Breast epithelium (tissue), 4 donors: ENCODE measurements at places on chromosomes 3 and 15. TPM values are rescaled to one million over a fixed set of nuclear protein-coding genes. Genes with fewer than 3 reads are reported as not detected.

HYAL1 gene
- 4.8 TPM for total RNA-seq

- no peaks in the 10 kb centered on the region for H3K27me3 ChIP-seq
- no peak overlapping the region for H3K4me3 ChIP-seq
- H3K27ac ChIP-seq, result no peak overlapping the region
These were observed 95.5 kb downstream of the FRMD4B start for GRCh38 chr3:69290430-69290829.

DNA sequence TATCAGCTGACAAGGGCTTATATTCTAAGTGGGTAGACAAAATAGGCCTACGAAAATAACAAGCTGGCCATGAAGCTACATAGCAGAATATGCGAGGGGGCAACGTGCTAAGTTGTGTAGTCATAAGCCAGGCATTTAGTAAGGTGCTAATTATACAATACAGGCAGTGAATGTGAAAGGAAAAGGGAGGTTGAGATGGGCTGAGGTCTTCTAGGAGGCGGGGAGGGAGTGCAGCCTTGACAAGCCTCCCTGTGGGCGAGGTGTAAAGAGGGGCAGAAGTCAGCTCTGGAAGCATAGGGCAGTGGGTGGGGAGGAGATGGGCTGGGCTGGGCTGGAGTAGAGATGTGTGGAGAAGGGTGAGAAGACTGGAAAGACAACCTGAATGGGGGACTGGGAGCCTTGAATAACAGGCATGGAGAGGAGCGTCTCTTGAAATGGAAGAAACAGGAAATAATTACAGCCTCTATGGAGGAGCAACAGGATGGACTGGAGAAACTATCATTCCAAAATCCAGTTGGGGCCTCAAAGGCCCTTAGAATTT, 1.2 kb downstream of the TIGIT start:
- H3K27me3 ChIP-seq, result no peaks in the 10 kb centered on the region
- H3K4me1 ChIP-seq, result no peaks in the 10 kb centered on the region

DNA sequence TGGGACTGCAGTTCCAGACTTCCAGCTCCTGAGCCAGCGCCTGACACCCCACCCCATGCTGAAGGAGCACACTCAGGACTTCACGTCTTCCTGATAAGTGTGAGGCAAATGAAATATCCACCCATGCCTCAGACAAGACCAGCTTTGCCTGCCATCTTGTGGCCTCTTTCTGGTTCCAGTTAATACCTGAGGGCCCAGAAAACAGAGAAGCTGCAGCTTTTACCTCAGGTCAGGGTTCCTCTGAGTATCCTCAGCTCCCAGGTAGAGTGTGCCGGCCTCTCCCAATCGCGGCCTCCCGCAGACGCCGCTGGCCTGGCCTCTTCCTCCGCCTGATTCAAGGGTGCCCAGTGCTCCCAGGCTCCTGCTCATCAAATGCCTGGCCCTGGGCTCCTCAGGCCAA, 5.1 kb upstream of the KLHL6 start:
- H3K27me3 ChIP-seq, result no peaks in the 10 kb centered on the region
- DNase-seq, result no peak
- H3K27ac ChIP-seq, result no peak overlapping the region

GRCh38 chr3:97658668-97659285, 105.8 kb upstream of the ARL6 start:
- no peak overlapping the region for H3K27ac ChIP-seq
- no peak overlapping the region for H3K4me3 ChIP-seq
- H3K36me3 ChIP-seq, result no peaks in the 10 kb centered on the region
- no peaks in the 10 kb centered on the region for H3K27me3 ChIP-seq
- H3K4me1 ChIP-seq, result no peaks in the 10 kb centered on the region
- DNase-seq, result no peak

DNA sequence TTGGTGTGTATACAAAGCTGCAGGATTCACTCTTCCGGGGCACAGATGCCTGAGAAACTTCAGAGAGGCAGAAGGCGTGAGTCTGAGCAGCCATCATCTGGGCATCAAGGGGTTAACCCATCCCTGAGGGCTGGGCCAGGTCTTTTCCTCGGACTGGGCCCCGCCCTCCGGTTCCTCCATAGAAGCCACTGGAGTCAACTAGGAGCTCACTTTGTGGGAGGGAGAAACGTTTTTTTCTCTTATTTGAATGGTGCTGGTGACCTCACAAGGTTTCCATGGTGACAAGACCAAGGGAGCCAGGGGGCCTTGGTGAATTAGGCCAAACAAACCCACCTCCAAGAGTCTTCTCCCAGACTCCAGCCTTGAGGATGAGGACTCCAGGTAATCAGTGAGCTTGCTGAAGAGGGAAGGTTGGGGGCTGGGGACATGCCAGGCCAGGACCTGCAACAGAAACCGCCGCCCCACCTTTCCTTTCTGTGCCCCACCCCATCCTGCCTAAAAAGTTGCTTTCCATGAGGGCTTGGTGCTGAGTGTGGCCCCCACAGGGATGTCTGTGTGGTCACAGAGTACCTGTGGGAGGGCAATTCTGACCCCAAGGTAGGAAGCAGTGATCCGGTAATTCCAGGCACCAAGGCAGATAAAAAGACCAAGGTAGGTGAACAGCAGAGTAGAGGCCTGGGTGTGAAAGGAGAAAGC, 14.8 kb upstream of the INSYN1 start:
- no peak overlapping the region for H3K4me3 ChIP-seq
- H3K27me3 ChIP-seq, result no peaks in the 10 kb centered on the region
- H3K36me3 ChIP-seq, result no peaks in the 10 kb centered on the region

VILL gene
- total RNA-seq, result 15.4 TPM

GRCh38 chr3:195172896-195173295, 98.1 kb downstream of the XXYLT1 start:
- H3K4me3 ChIP-seq, result no peak overlapping the region
- DNase-seq, result no peak
- no peaks in the 10 kb centered on the region for H3K27me3 ChIP-seq
- H3K4me1 ChIP-seq, result no peaks in the 10 kb centered on the region

SNTN gene
- total RNA-seq, result not detected

TIMP4 gene
- 27.4 TPM for total RNA-seq

SHF gene
- total RNA-seq, result 9.7 TPM

DNA sequence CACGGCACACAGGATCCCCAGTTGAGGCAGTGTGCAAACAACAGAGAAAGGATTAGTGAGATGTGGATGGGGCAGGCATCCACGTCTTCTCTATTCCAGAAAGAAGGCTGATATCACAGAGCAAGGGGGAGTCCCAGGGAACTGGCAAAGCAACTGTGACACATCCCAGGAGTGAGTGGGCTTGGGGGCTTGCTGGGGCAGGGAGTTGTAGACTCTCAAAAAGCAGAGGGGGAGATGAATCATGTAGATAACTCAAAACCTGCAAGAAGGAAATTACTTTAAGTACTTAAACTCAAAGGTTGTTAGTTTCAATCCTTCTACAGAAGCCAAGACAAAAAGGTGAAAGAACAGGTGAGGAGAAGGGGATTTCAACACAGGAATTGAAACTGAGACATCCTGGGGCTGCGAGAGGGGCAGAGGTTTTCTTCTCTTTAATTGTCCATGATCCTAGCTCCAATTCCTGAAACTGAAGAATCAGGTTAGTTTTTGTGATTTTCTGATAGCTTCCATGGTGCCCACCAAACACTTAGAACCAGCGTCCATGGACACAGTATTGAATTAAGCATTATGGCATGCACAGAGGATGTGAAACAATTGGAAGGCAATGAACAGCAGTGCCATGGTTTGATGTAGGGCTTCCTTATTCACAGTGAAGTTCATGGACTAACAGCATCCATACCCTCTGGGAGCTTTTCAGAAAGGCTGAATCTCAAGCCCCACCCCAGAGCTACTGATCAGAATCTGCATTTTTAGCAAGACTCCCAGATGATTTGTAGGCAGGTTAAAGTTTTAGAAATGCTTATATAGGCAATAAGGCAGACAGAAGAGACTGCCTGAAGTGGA, 52.0 kb downstream of the CCR3 start:
- no peaks in the 10 kb centered on the region for H3K4me1 ChIP-seq
- no peaks in the 10 kb centered on the region for H3K27me3 ChIP-seq
- DNase-seq, result no peak
- H3K27ac ChIP-seq, result peak overlapping the region; percentile 3
- H3K36me3 ChIP-seq, result no peaks in the 10 kb centered on the region

SPG21 gene
- total RNA-seq, result 109 TPM

STARD9 gene
- total RNA-seq, result 27.9 TPM

SPRED1 gene
- total RNA-seq, result 18.4 TPM

ATP8B4 gene
- total RNA-seq, result 28.3 TPM

NRROS gene
- total RNA-seq, result 13.9 TPM

DNA sequence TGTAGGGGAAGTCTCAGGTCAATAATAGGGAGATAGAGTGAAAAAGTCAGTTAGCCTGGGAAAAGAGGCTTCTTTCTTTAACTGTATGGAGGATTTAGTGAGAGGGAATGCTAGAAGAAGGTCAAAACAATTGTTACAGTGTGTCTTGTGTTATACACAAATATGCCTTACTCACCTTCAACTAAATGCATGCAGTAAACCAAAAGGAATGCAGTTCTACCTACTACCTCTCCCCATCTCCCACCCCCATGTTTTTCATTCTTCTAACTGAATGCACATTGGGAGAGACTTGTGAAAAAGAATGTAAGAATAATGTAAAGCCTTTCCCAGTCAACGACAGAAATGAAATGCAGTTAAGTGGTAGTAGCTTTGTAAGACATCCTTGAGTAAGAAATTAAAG, 33.8 kb downstream of the CCDC66 start:
- no peaks in the 10 kb centered on the region for H3K4me1 ChIP-seq
- no peaks in the 10 kb centered on the region for H3K27me3 ChIP-seq

DNA sequence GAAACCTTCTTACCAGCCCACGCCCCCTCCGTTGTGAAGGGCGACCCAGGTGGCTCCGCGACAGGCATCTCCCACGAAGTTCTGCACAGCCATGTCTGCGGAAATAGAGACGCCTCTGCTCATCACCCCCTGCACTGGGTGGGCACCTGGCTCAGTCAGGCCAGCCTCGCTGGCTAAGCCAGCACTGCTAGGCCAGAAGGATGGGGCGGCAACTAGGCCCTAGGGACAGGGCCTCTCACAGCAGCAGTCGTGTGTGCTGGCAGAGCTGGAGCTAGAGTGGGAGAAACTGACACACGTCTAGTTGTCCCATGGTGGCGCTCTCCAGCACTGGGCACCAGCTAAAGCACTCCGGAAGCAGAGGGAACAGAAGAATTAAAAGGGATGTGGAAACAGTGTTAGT, 12.5 kb upstream of the ZXDC start:
- no peak overlapping the region for H3K27ac ChIP-seq
- no peaks in the 10 kb centered on the region for H3K4me1 ChIP-seq
- DNase-seq, result no peak
- H3K4me3 ChIP-seq, result no peak overlapping the region
- H3K27me3 ChIP-seq, result no peaks in the 10 kb centered on the region
- no peaks in the 10 kb centered on the region for H3K36me3 ChIP-seq

- H3K27me3 ChIP-seq, result no peaks in the 10 kb centered on the region
- DNase-seq, result no peak
- H3K4me3 ChIP-seq, result no peak overlapping the region
- H3K27ac ChIP-seq, result no peak overlapping the region
These were observed 18.2 kb upstream of the BCL2A1 start for GRCh38 chr15:79989183-79989582.

GRCh38 chr3:14425581-14426304, 23.3 kb downstream of the SLC6A6 start:
- no peaks in the 10 kb centered on the region for H3K36me3 ChIP-seq
- no peaks in the 10 kb centered on the region for H3K4me1 ChIP-seq
- DNase-seq, result no peak
- H3K27me3 ChIP-seq, result no peaks in the 10 kb centered on the region

DNA sequence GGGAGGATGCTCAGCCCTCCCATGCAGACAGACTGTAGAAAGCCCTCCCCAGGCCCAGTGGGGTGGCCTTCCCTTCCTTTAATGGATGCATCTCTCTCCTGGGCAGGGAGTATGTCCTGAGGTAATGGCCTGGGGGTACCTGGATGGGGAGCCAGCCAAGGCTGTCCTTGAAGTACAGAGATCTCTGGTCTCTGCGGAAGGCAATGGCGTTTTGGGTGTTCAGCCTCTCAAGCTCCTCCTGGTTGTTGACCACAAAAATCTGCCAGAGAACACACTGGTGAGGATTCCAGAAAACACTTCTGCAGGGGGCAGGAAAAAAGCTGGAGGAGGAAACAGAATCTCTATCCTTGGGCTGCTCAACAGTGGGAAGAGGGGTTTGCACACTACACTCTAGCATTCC, 28.9 kb downstream of the EAF1 start:
- H3K27ac ChIP-seq, result no peak overlapping the region
- no peaks in the 10 kb centered on the region for H3K36me3 ChIP-seq
- no peak for DNase-seq
- H3K4me3 ChIP-seq, result no peak overlapping the region

CTXN2 gene
- total RNA-seq, result not detected

DNA sequence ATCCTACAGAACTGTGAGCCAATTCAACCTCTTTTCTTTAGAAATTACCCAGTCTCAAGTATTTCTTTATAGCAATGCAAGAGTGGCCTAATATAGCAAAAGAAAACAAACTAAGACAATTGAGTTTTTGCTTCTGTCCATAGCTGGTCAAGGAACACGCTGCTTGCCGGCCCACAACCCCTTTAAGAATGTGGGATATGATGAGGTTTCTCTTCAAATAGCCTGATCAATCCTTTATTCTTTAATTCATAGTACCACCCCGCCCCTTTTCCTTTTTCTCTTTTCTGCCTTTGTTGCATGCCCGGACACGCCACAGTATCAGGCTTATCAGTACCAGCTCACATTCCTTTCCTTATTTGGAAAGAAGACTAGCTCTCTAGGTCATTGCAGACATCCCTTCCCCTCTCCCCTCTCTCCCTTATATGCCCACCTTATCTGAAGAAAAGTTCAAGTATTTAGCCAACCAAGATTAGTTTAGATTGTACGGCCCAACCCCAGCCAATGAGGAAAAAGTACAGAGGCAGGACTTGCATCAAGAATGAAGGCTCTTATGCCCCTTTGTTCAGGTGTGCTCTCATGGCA, 404.5 kb downstream of the OCA2 start:
- no peak for DNase-seq
- H3K27ac ChIP-seq, result no peak overlapping the region
- H3K27me3 ChIP-seq, result no peaks in the 10 kb centered on the region
- H3K36me3 ChIP-seq, result no peaks in the 10 kb centered on the region
- no peak overlapping the region for H3K4me3 ChIP-seq
- no peaks in the 10 kb centered on the region for H3K4me1 ChIP-seq

DNA sequence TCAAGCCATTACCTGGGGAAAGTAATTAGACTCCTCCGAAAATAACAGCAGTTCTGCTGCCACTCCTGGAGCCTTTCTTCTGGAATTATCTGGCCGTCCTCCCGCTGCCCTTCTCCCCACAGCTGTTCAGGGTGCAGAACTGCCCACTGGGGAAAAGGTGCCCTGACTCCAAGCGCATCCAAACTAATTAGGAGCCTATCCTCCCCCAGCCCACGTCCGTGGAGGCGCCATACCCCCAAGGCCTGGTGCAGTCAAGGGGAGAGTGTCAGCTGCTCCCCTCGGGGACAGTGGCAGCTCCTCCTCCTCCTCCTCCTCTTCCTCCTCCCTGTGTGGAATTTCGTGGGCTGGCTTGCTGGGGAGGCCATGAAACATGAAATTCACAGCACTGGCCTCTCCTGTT, 177.2 kb downstream of the XXYLT1 start:
- no peak overlapping the region for H3K27ac ChIP-seq
- H3K4me1 ChIP-seq, result no peaks in the 10 kb centered on the region
- no peaks in the 10 kb centered on the region for H3K27me3 ChIP-seq
- DNase-seq, result no peak
- no peaks in the 10 kb centered on the region for H3K36me3 ChIP-seq

GRCh38 chr15:58521293-58521991, 89.7 kb downstream of the LIPC start:
- H3K27me3 ChIP-seq, result no peaks in the 10 kb centered on the region
- H3K36me3 ChIP-seq, result no peaks in the 10 kb centered on the region
- peak; percentile 72 for DNase-seq
